NCI-H345 (cell line): ENCODE measurements at places on chromosomes 11 and 22.

DNA sequence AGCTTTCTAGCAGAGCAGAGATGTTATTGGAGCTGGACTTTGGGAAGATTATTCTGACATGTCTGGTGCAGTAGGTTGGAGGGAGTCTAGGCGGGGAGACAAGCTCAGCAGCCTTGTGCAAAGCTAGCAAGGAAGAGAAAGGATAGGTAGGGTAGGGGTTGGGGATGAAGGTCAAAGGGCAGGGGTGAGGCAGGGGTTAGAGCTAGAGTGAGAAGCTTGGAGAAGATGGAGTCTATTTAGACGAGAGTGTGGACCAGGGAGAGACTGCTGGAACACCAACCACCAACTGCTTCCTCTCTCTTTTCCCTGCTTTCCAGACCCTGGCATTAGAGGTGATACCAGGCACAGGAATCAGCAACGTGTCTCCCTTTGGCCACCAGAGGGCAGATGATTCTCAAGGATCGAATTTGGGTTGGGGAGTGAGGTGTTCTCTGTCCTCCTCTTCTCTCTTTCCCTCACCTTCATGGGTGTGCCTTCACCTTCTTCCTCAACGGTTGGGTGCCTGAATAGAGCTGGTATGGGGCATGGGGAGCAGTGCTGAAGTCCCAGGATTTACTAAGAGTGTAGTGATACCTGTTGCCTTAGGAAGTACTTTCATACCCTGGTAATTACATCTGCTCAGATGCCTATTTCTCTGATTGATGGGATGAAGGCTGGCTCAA lies 1.8 kb upstream of the MARK2 start:
- peak; percentile 81 for DNase-seq

- DNase-seq, result no peak
Measured at GRCh38 chr11:112605093-112605666, 344.5 kb upstream of the PLET1 start.

DNA sequence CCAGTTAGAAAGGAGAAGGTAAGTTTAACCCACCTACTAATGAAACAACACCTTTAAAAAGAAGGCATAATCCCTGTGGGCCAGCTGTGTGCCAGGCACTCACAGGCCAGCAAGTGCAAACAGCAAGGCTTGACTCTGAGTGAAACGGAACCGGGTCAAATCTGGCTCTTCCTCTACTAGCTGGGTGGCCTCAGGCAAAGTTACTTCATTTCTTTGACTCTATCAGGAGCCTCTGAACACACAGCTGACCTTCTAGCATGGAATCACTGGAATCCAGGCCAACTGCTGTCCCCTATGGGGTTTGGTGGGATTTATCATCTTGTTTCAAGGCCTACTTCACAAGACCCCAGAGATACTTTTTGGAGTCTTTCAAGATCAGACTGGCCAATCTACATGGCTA lies 3.3 kb downstream of the RAB38 start:
- no peak for DNase-seq

- no peak for DNase-seq
Measured at GRCh38 chr22:42419243-42419881, 12.8 kb downstream of the NFAM1 start.

DNA sequence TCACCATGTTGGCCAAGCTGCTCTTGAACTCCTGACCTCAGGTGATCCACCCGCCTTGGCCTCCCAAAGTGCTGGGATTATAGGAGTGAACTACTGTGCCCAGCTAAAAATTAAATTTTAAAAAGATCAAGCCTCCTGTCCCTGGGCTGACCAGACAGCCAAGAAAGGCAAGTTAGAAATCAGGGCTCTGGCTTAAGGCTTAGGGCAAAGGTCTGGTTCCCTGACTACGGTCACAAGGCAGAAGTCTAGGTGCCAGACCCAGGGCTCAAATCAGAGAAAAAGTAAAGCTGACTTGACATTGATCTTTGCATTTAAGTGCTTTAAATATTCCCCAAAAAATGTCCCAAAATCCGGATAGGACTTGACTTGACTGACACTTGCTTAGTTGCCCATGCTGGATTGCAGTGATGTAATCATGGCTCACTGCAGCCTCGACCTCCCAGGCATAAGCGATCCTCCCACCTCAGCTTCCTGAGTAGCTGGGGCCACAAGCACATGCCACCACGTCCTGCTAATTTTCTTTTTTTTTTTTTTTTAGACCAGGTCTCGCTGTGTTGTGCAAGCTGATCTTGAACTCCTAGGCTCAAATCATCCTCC lies 17.3 kb upstream of the CRKL start:
- no peak for DNase-seq

- DNase-seq, result no peak
Measured at GRCh38 chr11:75237050-75237449, 3.5 kb upstream of the TPBGL start.

- no peak for DNase-seq
Measured at GRCh38 chr11:101407324-101407723, 176.5 kb downstream of the TRPC6 start.

DNA sequence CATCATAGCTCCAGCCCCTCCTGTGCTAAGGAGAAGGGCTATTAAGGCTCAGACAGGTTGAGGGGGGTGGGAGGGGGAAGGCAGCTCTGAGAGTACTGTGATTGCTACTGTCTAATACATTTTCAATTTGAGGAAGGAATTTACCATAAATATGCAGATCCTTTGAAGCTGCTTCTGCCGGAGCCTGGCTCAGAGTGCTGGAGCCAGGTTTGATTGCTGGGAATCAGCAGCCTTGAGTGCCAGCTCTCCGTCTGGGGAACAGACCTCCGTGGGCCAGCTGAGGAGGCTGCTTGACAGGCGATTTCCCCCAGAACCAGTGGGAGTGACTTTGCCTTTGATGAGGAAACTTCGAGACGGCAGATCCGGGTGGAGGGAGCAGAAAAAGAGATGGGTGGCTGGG lies 141.7 kb upstream of the TBCEL start:
- no peak for DNase-seq

DNA sequence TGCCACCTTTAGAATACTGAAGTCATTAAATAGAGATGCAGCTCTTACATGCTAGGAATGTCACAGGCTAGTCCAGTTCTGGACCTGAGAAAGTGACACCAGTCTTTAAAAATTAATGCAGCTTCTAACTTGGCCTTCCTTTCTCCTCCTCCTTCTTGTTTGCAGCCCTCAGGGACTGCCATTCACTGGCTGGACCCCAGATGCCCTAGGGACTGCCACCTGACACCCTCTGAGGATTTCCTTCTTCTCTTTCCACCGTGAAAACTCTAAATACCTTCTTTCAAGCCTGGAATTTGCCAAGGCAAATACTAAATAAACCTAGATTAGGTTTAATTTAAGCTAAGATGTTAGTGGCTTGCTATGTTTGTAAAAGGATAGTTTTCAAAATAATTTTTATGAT lies 78.4 kb downstream of the MUC15 start:
- no peak for DNase-seq

GRCh38 chr11:95404370-95404769 lies 173.4 kb upstream of the SESN3 start:
- no peak for DNase-seq

- peak; percentile 81 for DNase-seq
Measured at GRCh38 chr11:87421422-87421821, 383.7 kb downstream of the TMEM135 start.

GRCh38 chr22:31036671-31037550 lies 44.2 kb upstream of the SMTN start:
- no peak for DNase-seq

GRCh38 chr11:110121204-110121603 lies 28.0 kb downstream of the ZC3H12C start:
- peak; percentile 47 for DNase-seq

DNA sequence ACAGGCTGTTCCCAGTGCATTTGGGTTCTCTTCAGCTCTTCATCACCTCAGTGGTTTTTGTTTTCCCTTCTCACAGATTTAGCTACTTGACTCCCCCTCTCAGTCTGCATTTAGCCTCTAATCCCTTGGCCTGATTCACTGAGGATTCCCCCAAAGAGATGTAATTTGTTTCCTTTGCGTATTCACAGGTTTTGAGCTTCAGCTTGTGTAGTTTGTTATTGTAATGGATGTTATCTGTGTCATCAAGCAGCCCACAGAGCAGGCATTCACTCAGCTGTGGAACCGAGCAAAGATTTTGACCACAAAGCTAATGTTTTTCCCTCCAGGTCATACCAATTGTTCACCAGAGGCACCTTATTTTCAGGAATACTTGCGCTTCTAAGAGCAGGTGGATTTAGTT lies 6.4 kb upstream of the ME3 start:
- no peak for DNase-seq

DNA sequence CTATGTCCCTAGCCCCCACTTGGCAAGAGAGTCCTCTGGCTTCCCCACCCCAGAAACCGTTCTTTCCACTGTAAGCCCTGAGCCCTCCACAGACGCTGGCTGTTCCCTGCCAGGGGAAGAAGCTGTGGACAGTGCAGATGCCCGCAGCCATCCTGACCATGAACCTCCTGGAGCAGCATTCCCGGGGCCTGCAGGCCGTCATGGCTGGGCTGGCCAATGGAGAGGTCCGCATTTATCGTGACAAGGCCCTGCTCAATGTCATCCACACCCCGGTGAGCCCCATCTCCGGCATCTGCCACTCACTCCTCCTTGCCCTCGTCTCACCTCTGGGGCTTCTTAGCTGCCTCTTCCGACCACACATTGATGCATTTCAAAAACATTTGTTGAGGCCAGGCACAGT lies 13.2 kb downstream of the BBS1 start:
- no peak for DNase-seq

DNA sequence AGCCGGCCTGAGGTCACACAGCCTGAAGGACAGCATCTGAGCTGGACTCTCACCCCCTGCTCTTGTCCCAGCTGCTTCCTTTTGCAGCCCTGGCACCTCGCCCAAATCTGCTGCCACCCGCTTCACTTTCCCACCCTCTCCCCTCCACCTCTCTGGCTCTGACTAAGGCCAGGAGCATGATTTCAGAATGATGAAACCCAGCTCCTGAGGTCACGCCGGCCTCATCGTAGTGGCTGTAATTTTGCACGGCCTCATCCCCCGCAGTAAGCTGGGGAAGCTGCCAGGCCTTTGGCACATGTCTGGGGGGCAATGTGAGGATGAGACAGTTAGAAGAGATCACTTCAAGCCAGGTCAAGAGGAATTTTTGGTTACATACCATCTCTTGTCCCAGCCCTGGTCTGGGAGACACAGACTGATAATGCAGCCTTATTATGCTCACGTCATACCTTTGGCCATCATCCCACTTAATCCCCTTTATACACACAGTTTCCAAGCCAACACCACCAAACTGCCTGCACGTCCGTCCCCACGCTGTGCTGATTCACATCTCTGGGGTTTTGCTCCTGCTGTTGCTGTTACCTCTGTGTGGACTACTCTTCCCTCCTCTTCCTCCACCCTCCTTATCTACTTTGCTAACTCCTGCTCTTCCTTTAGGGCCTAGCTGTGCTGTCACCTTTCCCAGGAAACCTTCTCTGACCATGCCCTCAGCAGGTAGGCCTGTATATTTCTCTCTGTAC lies 58.1 kb downstream of the CHRDL2 start:
- DNase-seq, result no peak

DNA sequence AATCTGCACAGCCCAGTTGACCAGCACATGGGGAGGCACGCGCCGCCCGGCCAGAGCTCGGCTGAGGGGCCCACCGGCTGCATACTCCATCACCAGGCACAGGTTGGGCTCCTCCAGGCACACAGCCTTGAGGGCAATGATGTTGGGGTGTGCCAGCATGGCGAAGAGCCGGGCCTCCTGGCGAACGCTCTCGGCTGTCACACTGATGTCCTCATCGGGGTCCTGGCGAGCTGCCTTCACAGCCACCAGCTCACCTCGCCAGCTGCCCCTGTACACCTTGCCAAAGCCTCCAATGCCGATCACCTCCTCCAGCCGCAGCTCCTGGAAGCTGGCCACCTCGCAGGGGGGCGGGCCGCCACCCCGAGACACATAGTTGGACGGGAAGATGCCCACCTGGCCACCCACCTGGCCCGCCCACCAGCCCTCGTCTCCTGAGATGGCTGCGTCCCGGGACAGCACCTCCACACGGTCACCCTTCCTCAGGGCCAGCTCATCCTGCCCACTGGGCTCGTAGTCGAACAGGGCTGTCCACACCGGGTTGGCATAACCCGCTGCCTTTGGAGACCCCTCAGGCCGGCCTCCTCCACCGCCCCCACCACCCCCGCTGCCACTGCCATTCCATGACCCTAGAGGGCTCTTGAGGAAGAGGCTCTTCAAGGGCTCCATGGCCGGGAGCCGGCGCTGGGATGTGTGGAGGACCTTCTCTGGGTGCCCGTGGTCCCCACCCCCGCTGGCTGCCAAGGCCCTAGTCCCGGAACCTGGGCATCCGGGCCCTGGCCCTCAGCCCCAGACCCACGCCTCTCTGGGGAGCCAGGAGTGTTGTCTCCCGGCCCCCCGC lies 711 bp downstream of the MAP3K11 start:
- DNase-seq, result no peak

DNA sequence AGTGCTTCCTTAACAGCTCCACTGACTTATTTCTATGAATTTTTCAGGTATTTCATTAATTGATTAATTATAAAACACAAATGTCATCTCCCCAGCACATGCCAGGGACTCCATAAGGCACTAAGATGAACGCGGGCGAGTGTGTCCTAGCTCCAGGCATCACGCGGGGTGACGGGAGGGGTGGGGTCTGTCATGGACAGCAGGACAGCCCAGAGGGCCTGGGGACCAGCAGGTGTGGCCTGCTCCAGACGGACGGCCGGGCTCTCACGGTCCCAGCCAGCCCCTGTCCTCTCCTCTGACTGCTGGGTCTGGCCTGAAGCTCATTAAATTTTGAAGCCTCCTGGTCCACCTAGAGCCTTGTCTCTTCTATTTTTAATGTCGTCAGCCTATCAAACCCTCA lies 531.1 kb downstream of the BRD1 start:
- no peak for DNase-seq

- no peak for DNase-seq
Measured at GRCh38 chr22:37047006-37047405, 4.5 kb upstream of the KCTD17 start.

DNA sequence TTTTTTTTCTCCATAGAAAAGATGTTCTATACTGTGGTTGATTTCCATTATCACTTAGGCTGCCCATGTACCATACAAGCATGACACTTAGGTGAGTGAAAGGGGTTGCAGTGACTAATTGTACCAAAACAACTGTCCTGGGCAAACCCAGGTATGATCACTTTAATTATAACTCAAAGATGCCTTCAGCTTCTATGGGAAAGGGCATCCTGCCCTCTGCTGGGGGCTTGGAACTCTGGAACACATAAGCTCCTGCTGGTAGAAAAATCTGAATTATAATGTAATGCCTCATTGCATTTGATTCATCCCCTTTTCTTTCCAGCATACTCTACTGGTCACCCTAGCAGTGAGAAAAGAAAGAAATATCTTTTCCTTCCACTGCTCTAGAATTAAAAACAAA lies 206.3 kb downstream of the DDX10 start:
- DNase-seq, result peak; percentile 4

GRCh38 chr11:100910808-100911207 lies 218.8 kb downstream of the PGR start:
- DNase-seq, result no peak

- DNase-seq, result no peak
Measured at GRCh38 chr11:94279996-94280395, 24.4 kb upstream of the IZUMO1R start.

DNA sequence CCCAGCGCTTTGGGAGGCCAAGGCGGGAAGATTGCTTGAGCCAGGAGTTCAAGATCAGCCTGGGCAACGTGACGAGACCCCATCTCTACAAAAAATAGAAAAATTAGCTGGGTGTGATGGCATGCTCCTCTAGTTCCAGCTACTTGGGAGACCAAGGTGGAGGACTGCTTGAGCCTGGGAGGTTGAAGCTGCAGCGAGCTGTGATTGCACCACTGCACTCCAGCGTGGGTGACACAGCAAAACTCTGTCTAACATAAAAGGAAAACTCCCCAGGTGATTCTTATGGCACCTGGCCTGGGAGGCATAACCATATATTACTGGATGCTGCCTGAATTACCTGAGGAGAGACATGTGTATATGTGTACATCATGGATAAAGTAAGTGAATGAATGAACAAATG lies 29.1 kb downstream of the KIAA1671 start:
- DNase-seq, result no peak
